Stimulated activated CD8-positive, alpha-beta memory T cell treated with anti-CD3 and anti-CD28 coated beads, Interleukin-12 subunit alpha, Interleukin-12 subunit beta, amount 100 ng/mL, for 1 hour (primary cell): ENCODE measurements at places on chromosomes 16 and 17.

GRCh38 chr17:79082311-79083190 lies 7.9 kb downstream of the ENGASE start:
- DNase-seq = no peak

- DNase-seq = peak; percentile 19
Measured at GRCh38 chr17:42288803-42289610, 709 bp downstream of the STAT5A start.

- no peak for DNase-seq
Measured at GRCh38 chr17:8231701-8232100, 16.2 kb downstream of the CTC1 start.

- DNase-seq = peak; percentile 5
Measured at GRCh38 chr16:17026600-17027242, 444.0 kb downstream of the XYLT1 start.

- DNase-seq = no peak
Measured at GRCh38 chr16:56923481-56924091, 8.4 kb upstream of the HERPUD1 start.
